ENCODE measurements at places on chromosomes 1 and 21. TPM values are rescaled to one million over a fixed set of nuclear protein-coding genes. Genes with fewer than 3 reads are reported as not detected.

Gene MAN1A2
- 47.2 TPM for polyA plus RNA-seq

Gene PRAMEF1
- not detected for polyA plus RNA-seq

Gene SELL
- polyA plus RNA-seq = 2.8 TPM

Gene LCE1F
- not detected for polyA plus RNA-seq

DNA sequence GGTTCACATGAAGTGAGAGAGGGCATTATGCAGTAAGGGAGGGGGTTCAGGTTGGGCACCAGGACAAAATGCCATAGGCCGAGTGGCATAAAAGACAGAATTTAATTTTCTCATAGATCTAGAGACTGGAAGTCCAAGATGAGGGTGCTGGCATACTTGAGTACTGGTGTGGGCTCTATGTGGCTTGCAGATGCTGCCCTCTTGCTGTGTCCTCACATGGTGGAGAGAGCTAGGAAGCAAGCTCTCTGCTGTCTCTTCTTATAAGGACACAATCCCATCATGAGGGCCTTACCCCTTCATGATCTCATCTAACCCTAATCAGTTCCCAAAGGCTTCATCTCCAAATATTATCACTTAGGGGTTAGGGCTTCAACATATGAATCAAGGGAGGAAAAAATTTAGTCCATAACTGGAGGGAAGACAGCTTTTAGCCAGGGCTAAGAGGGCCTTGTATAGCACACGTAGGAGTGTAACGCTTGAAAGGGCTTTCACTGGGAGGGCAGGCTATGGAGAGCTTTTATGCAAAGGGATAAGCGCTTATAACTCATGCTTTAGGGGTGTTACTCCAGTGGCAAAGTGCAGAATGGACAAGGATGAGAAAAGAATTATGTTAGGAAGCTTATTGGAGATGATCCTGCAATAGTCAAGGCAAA, 64.5 kb downstream of the PLPPR5 start:
- no peak for DNase-seq
